Activated T-helper 1 cell treated with Interleukin-2 at 50 U/mL for 16 hours (primary cell): ENCODE measurements at places on chromosomes 6 and 20.

- DNase-seq, result no peak
Measured at GRCh38 chr20:51525241-51526105, 17.0 kb downstream of the NFATC2 start.

- DNase-seq, result no peak
Measured at GRCh38 chr6:89527634-89528033, 94.7 kb downstream of the ANKRD6 start.

- no peak for DNase-seq
Measured at GRCh38 chr6:162151021-162151665, 576.4 kb downstream of the PRKN start.

GRCh38 chr20:38420388-38421085 lies 14.6 kb downstream of the SNHG17 start:
- DNase-seq, result no peak

GRCh38 chr20:18360635-18361034 lies 72.3 kb downstream of the ZNF133 start:
- no peak for DNase-seq

DNA sequence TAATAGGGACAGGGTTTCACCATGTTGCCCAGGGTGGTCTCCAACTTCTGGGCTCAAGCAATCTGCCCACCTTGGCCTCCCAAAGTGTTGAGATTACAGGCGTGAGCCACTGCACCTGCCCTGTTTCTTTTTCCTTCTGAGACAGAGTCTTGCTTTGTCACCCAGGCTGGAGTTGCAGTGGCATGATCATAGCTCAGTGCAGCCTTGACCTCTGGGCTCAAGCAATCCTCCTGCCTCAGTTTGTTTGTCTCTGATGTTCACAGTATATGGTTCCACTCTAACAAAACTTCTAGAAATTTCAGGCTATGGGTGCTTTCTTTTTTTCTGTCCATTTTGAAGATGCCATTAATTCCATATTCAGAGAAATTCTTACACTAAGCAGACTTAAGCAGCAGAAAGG lies 33.1 kb downstream of the NDRG3 start:
- DNase-seq, result no peak

GRCh38 chr6:7730784-7731227 lies 4.9 kb downstream of the BMP6 start:
- no peak for DNase-seq

DNA sequence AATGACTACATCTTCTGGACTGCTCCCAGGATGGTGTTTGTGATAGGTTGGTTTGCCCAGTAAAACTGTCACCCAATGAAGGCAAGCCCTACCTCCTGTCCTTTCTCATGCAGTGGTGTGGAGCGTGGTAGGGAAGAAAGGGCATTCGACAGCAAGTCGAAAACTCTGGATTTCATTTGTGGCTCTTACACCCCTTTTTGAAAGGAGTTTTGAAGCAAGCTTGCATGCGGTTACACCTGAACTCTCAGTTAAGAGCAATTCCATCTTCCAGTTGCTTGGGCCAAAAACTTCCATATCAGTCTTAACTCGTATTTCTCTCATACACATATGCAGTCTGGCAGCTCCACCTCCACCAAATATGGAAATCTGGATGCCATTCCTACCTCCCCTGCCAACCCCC lies 19.7 kb upstream of the SLC22A2 start:
- DNase-seq, result no peak

GRCh38 chr20:35731469-35731788 lies 10.6 kb downstream of the RBM39 start:
- no peak for DNase-seq

DNA sequence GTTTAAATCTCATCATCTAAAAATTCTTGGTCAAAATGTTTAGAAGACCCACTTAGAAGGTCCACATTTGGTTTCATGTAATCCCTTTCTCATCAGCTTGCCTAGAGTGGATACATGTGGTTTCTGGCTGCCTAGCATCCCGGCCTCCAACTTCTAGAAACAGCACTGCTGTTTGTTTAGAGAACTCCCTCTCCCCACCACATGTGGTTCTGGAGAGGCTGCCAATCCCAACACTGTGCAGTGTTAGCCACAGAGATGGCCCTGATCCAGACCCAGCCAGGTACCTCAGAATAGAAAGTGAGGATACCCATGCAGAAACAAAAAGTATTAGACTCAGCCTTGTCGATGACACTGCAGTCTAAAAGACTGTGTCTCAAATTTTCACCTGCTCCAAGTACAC lies 241.8 kb downstream of the BCKDHB start:
- DNase-seq, result no peak

- DNase-seq, result no peak
Measured at GRCh38 chr6:100617633-100618350, 153.1 kb upstream of the SIM1 start.

DNA sequence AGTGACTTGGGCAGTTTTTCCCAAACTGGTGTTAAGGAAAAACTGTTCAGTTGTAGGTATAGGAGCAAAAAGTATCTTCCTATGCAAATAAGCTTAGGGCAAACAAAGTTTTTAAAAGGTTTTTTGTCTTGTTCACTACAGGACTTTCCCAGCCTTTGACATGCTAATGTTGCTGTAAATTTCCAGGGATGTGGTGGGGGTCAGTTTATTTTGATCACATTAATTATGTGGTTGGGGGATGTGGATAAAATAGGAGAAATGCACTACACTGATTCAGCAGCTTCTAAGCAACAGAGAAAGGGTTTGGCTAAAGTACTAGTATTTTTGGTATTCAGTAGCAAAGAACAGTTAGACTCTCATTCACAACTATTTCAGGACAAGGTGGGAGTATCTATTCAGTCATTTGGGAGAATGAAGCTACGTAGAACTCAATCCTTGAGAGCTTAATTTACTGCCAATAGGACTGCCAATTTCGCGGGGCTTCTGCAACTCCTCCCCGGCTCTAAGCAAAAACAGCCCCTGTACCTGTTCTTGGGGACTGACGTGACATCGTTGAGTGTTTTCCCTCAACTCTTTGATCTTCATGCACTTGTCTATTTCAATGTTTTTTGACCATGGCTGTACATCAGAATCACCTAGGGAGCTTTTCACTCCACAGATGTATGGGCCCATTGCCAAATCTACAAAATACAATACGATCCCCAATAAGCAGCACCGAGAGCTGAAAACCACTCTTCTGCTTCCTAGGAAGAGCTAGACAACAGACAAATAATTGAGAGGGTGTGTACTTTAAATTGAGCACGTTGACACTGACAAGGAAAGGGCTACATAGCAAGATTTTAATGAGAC lies 94.8 kb upstream of the NHSL1 start:
- DNase-seq, result no peak

DNA sequence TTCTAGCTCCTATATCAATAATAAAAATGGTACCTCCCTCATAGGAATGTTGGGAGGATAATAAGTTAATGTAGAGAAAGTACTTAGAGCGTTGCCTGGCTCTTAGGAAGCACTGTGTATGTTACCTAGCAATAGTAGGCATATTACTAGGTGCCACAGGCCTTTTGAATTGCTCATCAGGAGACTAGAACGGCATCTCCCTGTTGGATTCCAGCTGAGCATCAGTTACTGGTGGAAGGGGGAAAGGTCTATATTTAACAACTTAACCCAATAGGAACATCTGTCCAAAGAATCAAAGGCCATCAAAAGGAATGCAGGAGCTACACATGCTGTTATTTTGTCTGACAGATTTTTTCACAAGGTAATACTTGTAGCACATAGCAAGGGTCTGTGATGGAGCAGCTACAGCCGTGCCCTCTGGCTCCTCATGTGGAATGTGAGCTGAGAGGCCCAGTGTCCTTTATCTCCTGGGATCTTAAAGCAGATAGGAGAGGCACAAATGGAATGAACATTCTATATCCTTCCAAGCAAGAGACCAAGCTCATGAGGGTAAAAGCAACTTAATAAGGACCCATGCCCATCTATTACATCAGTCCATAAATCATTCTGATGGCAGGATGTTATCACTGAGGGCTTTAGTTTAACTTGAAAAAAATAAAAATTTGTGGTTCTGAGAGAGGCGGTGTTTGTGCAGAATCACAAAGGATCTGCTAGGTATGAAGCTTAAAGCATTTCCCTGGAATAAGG lies 184.9 kb upstream of the LAMP5 start:
- DNase-seq, result no peak

GRCh38 chr6:391559-392440 lies at the start of gene IRF4:
IRF4 (plus strand) TSS chr6:391752; CDS start chr6:393153, 1,401 bp downstream.
- DNase-seq, result peak; percentile 25

- DNase-seq, result no peak
Measured at GRCh38 chr20:13017235-13017634, 8.5 kb downstream of the SPTLC3 start.

DNA sequence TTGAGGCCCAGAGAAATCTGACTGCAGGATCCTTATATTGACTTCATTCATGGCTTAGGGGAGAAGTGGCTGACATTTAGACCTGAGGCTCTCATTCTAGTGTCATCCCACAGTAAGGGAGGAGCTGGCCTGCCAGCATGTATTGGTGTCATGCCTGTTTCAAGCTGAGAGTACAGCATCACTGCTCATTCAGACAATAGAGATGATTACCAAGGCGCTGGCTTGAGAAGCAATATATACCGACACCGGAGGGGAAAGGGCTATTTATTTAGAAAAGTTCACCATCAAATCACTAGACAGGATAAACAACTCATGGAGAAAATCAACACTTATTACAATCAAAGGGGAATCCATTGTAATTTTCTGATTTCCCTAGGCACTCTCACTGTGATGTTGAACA lies 84.4 kb upstream of the HDAC2 start:
- no peak for DNase-seq

DNA sequence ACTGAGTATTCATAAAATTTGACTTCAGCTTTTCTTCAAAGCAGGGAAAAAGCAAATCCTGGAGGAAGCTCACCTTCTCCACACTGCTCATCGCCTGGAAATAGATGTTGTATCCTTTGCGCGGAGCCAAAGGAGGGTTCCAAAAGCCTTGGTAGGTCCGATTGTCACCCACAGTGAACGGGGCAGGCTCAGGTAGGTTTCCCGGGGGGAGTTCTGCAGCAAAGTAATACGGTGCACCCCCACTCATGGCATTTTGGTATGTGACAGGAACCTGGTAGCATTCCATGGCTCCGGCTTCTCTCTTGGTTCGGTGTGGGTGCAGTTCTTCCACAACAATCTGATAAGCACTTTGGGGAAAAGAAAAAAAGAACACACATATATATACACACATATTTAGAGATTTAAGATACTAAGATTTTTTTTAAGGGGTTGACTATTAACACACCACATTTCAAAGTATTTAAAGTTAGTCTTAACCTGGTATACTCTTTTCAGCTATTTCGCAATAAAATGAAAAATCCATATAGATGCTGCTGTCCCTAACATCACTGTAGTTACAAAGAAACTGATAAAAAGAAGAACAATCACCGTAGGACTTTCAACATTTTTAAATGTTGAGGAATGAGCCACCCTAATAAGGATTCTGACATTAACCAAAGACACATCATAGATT lies 166.7 kb upstream of the THEMIS start:
- DNase-seq, result no peak

GRCh38 chr6:116445102-116445501 lies 16.1 kb upstream of the CALHM6 start:
- no peak for DNase-seq

- no peak for DNase-seq
Measured at GRCh38 chr6:68615938-68616337, 19.1 kb upstream of the ADGRB3 start.
